Stimulated activated naive CD4-positive, alpha-beta T cell (primary cell): ENCODE measurements at places on chromosomes 2 and 18.

- DNase-seq, result no peak
Measured at GRCh38 chr18:56999823-57000222, 147.1 kb upstream of the BOD1L2 start.

- DNase-seq, result no peak
Measured at GRCh38 chr18:9057646-9058045, 44.9 kb upstream of the NDUFV2 start.

DNA sequence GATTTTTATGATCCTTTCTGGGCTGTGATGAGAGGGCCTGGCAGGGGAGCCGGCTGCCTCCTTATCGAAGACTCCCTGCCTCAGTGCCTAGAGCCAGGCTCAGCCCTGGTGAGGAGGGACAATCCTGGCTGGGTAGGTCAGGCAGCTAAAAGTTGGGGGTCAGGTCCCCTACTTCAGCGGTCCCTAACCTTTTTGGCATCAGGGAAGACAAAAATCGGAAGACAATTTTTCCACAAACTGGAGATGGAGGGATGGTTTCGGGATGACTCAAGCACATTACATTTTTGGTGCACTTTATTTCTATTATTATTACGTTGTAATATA is 53.1 kb downstream of the HS1BP3 start:
- no peak for DNase-seq

DNA sequence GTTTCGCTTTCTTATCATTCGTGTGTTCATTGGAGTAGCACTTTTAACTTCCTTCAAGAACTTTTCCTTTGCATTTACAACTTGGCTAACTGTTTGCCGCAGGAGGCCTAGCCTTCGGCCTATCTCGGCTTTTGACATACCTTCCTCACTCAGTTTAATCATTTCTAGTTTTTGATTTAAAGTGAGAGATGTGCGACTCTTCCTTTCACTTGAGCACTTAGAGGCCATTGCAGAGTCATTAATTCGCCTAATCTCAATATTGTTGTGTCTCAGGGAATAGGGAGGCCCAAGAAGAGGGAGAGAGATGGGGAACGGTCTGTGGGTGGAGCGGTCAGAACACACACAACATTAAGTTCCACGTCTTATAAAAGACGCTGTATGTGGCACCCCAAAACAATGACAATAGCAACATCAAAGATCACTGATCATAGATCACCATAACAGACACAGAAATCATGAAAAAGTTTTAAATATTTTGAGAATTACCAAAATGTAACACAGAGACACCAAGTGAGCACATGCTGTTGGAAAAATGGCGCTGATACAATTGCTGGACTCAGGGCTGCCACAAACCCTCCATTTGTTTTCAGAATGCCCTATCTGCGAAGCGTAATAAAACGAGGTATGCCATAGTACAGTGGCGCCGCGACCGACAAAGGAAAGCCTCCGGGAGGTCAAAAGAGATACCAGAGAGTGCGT is 553 bp downstream of the TIGD1 start:
- no peak for DNase-seq

DNA sequence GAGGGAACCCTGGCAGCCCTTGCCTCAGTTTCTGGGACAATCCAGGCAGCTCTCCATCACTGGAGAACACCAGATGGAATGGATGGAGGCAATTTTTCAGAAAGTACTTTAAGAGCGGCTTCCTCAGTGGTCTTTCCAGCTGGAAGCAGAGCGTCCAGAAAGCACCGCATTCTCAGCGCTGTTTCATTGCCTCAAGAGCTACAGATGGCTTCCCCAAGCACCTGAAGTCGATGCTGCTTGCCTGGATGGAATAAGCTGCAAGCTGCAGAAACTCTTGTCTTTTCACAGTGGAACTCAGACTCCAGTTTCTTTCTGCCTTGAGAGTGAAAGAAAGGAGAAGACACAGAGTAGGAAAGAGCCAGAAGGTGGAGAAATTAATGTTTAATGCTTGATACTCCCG is 766.9 kb downstream of the TDRD15 start:
- DNase-seq, result no peak

DNA sequence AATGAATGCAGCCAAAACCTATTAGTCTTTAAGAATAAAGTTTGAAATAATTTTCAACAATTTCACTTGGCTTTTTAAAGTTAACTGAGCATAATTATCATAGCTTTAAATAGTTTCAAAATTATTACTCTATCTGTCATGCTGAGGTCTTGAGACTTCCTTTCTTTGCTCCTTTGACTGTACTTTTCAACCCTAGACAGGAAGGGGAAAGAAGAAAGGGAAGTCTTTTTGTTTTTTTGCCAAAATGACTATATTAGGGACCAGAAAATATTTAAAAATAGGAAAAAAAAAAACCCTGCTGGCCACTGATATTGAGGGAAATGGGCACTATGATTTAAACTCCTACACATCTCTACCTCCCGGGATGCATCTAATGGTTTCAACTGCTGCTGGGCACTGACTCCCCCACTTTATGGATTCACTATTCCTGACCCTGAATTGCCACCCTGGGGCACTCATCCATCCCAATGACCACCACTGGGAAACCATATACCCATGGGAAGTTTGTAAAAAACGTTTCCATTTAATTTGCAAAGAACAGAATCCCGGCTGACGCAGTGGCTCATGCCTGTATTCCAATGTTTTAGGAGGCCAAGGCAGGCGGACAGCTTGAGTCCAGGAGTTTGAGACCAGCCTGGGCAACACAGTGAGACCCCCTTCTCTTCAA is 50.5 kb downstream of the GAREM1 start:
- no peak for DNase-seq

GRCh38 chr2:17933256-17933655 is 54.8 kb downstream of the KCNS3 start:
- DNase-seq, result no peak

GRCh38 chr18:59420244-59420643 is 61.2 kb upstream of the LMAN1 start:
- DNase-seq, result no peak

GRCh38 chr2:74578408-74578807 is 23.9 kb downstream of the DOK1 start:
- DNase-seq, result no peak

GRCh38 chr18:38956068-38956467 is 1390.5 kb upstream of the CELF4 start:
- no peak for DNase-seq

GRCh38 chr2:216804357-216805350 is 55.2 kb downstream of the TNP1 start:
- DNase-seq, result no peak

GRCh38 chr2:235501673-235502031 is 7.8 kb downstream of the AGAP1 start:
- no peak for DNase-seq

DNA sequence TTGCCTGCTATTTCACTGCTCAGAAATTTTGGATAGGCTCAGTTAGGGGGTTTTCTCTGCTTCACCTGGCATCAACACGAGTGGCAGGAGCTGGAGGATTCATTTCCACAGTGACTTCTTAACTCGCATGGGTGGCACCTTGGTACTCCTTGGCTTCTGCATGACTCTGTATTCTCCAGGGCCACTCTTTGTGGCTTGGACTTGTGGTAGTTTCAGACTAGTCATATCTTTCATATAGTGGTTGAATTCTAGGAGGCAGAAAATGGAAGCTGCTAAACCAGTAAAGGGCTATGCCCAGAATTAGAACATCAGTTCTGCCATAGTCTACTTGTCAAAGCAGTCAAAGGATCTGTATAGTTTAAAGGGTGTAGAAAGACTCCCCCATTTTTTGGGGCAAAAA is 6.8 kb downstream of the MAIP1 start:
- DNase-seq, result no peak

DNA sequence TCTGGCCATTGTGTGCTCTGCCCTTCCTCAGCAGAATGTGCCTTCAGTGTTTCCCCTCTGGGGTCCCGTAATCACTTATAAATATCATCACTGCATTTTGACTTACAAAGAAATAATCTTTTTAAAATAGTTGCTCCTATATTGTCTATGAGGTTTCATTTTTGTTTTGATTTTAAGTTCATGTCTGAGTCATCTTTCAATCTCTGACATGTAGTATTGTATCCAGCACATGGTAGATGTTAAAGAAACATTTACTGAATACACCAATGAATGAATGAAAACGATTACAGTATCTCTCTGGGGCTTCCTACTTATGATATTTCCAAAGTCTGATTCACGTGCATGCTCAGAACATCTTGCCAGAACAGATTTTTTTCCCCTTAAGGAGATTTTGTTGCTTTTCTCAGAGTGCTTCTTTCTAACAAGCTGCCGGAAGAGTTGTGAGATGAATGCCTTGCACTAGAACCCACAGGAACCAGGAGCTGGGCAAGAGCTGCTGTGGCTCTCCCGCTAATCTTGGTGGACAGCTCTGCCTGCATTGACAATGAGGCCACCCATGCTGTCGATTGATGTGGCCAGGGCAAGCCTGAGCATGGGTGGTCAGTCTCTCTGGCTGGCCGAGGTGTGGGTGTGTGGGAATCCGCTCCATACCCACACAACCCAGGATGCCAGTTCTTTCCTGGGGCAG is 199.4 kb downstream of the CYRIA start:
- no peak for DNase-seq

DNA sequence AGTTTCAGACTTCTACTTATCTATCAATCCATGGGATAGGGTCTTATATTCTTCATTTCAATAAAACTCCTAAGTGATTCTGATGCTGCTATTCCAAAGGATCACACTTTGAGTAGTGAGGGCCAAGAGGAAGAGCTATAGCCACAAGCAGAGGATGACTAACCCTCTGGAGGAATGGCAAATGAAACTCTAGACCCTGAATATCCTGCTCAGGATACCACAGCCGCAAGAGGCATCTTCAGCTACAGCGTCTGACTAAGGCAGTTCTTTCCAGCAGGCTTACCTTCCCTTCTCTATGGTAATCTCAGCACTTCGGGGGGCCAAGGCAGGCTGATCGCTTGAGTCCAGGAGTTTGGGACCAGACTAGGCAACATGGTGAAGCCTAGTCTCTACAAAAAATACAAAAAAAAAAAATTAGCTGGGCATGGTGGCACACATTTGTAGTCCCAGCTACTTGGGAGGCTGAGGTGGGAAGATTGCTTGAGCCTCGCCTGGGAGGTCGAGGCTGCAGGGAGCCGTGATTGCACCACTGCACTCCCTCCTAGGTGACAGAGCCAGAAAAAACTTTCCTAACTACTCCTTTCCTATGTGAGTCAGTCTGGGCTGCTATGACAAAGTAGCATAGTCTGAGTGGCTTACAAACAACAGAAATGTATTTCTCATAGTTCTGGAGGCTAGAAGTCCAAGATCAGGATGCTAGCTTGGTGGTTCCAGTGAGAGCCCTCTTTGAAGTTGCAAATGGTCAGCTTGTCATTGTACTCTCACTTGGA is 371.9 kb downstream of the IRS1 start:
- DNase-seq, result no peak
